ENCODE measurements at places on chromosomes 12 and 14. TPM values are rescaled to one million over a fixed set of nuclear protein-coding genes. Genes with fewer than 3 reads are reported as not detected.

DNA sequence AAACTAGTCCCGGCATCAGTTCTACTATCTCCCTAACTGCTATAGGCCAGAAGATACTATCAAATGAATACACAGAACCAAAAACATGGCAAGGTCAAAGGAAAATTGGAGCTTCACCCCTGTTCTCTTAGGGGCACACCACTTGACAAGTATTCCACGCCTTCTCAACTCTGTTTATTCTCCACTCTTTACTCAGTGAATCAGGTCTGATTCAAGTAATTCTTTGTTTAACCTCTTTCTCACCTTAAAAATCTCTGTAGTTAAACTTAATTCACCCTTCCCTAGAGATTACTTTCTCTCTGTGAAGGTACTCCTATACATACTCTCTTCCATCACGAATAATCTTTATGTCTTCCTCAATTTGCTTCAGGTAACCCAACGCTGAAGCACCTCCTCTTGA lies 248.9 kb downstream of the MED13L start:
- no peak for DNase-seq

- peak; percentile 90 for DNase-seq
Observed at GRCh38 chr12:104668274-104668718, 211.5 kb downstream of the CHST11 start.

GRCh38 chr14:21990116-21990515 lies 316.5 kb upstream of the OR4E1 start:
- DNase-seq, result no peak

DNA sequence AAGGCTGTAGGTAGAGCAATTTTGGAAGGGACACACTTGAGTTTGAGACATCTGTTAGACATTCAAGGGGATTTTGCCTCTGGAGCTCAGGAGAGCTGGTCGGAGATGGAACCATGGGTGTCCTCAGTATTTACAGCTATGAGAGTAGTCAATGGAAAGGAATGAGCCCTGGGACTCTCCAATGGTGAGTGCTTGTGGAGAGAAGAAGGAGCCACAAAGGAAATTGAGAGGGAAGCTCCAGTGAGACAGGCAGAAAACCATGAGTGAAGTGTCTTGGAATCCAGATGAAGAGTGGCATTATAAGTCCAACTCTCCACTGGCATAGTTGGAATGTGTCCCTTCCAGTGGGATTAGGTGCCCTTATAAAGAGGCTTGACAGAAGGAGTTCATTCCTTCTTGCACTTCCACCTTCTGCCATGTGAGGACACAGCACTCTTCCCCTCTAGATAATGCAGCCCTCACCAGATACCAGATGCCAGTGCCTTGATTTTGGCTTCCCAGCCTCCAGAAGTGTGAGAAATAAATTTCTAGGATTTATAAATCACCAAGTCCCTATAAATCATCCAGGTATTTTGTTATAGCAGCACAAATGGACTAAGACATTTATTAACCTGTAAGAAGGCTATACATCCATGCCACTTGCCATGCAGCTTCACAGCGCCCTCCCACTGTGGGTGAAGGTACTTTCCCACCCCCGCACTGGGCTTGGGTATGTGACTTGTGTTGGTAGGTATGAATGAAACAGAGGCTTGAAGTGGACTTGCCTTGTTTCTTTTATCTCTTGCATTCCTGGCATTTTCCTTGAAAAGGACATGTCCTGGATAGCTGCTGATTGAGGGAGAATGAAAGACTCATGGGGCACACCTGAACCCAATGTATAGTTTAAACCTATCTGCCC lies 27.3 kb downstream of the LLPH start:
- DNase-seq, result no peak

DNA sequence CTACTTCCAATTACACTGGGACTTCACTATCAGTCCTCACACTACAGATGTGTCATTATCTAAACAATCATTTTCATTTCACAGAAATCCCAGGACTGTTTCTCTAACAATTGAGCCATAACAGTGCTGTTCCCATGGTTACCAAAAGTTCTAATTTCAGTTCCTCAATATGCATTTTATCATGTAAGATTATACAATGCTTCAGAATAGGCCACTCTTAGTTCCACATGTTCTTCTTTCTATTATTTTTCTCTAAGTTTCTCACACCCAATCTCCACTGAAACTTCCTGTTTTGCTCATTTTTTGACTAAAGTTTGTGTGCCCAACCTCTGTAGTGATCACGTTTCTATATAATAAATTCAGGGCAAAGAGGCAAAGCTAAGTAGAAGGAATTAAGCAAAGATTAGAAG lies 185.8 kb downstream of the DUSP6 start:
- peak; percentile 32 for DNase-seq

DNA sequence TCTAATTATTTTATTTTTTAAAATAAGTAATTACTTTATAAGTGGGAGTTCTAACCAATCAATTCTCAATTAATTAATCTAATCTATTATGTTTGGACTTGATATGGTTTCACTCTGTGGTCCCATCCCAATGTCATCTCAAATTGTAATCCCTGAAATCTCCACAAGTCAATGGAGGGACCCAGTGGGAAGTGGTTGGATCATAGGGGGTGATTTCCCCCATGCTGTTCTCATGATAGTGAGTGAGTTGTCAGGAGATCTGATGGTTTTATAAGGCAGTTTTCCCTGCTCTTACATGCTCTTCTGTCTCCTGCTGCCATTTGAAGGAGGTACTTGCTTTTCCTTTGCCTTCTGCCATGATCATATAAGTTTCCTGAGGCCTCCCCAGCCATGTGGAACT lies 836.1 kb downstream of the GALC start:
- no peak for DNase-seq

DNA sequence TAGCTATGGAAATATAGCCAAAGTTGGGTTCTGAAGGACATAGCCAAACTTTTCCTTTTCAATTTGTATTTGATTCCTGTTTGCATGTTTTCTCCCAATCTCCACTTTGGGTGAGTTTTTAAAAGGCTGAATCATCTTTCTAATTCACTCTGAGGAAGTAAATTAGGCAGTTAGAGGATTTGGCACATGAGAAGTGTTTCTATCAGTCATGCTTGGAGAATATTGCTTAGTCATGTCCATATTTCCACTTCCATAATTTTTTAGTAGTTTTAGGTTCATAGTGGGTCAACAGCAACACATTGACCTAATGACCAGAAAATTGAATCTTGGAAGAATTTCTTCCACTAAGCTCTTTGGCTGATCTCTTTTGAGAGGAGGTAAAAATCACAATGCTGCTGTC lies 21.8 kb downstream of the IRAK3 start:
- DNase-seq, result no peak

- peak; percentile 80 for DNase-seq
Observed at GRCh38 chr12:54262403-54262925, 17.5 kb downstream of the CBX5 start.

GRCh38 chr14:65164068-65164824 lies 61.9 kb upstream of the MAX start:
- DNase-seq, result peak; percentile 40

DNA sequence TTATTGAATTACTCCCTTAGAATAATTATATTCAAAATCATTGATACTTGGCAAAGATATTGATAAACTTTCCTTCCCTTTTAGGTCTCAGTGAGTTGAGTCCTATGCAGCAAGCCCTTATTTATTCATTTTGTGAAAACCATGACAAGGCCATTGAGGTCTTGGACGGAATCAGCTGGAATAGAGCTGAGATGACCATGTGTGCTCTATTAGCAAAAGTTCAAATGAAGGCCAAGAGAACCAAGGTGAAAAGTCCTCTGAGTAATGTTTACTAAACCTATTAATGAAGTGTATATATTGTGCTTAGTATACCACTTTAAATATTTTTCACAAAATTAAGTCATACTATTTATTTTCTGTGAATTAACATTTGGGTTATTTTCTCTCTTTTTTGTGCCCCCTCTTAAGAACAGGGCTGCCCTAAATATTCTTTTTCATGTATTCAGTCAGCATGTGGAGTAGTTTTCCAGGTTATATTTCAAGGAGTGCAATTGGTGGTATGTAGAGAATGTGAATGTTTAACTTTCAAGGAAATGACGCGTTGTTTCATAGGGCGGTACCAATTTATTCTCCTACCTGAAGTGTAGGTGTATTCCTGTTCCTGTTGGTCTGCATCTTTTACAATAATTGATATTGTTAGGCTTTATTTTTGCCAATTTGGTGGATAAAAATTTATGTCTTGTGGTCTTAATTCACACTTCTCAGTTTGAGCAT lies 201.4 kb downstream of the TTC6 start:
- no peak for DNase-seq

GRCh38 chr14:32567543-32568384 lies 238.7 kb downstream of the AKAP6 start:
- DNase-seq, result no peak

- no peak for DNase-seq
Observed at GRCh38 chr12:106651552-106651951, 68.7 kb downstream of the RFX4 start.

GRCh38 chr12:31867292-31867691 lies 91.9 kb upstream of the RESF1 start:
- no peak for DNase-seq

- peak; percentile 18 for DNase-seq
Observed at GRCh38 chr12:122975790-122976647, 975 bp downstream of the OGFOD2 start.

DNA sequence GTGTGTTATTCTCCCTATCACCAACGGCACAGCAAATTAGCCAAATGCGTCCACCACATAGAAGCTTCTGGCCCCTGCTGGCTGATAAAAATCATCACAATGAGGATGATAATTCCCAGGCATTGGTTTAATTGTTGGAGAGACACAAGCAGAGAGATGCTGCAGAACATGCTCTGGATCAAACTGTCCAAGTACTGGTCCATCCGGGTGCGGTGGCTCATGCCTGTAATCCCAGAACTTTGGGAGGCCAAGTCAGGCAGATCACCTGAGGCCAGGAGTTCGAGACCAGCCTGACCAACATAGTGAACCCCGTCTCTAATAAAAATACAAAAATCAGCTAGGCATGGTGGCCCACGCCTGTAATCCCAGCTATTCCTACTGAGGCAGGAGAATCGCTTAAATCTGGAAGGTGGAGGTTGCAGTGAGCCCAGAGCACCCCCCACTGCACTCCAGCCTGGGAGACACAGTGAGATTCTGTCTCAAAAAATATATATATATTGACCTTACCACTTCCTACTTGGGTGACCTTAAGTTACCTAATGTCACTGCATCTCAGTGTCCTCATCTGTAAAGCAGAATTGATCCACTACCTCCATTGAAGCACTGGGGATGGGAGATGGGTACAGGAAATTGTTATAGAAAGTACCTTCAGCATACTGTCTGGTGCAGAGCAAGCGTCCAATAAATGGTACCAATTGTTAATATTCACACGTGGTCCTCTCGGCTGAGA lies 83.7 kb upstream of the EGLN3 start:
- DNase-seq, result no peak

DNA sequence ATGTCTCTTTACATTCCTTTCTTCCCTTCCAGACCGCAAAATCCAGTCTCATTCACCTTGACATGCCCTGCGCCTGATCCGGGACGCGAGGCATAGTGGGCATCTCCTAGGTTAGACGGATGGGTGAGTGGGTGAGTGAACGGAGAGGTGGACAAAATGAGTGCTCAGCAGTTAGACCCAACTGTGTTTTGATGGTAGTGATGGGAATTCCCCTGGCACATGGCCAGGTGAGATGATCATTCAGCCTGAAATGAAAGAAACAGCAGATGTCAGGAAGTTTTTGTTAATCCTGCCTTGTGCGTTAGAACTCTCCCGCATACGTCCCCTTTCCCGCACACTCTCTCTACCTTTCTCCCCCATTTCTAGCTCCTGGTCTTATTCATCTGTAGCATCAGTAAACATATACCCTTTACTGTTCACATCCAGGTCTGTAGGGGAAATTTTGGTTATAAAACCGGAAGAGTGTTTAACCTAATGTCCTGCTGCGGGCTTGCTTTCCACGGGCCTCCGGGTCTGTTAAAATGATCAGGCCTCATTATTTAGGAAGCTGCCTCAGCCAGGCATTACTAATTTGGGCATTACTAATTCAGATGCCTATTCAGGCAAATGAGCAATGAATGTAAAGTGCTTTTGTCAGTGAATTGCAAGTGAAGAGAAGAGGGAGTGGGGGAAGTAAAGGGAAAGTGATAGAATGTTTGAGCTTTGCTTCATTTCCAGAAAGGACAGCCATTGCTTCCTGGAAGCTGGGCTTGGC lies 172.8 kb downstream of the ETV6 start:
- DNase-seq, result no peak

- DNase-seq, result no peak
Observed at GRCh38 chr12:56486694-56487093, 1.3 kb downstream of the GLS2 start.

DNA sequence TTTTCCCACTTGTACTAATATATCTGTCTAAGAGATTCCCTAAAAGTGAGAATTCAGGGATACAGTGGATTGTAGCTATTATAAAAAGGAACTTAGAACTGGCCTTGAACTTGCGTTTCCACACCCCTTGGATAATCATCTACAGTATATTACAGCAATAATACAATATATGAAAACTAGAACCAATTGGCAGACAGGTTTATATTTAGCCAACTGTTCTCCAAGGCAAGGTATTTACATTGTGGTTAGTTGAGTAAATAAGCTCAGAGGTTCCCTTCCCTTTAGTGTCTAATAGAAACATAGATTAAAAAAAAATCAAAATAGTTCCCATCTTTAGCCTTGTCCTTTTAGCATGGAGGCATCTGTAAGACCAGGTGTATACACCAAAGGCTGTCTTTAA lies 42.1 kb downstream of the LIMA1 start:
- DNase-seq, result no peak

The GARIN6 gene
- 0.24 TPM for total RNA-seq

The CLEC9A gene
- total RNA-seq, result 36.4 TPM

The DHRS2 gene
- total RNA-seq, result 5.8 TPM

The GALNT4 gene
- total RNA-seq, result 11.1 TPM

Data from umbilical cord (tissue), 2 donors.